ENCODE measurements at places on chromosomes 11 and 22.

- no peak for DNase-seq
Measured at GRCh38 chr22:21009638-21010425, 5.1 kb upstream of the P2RX6 start.

DNA sequence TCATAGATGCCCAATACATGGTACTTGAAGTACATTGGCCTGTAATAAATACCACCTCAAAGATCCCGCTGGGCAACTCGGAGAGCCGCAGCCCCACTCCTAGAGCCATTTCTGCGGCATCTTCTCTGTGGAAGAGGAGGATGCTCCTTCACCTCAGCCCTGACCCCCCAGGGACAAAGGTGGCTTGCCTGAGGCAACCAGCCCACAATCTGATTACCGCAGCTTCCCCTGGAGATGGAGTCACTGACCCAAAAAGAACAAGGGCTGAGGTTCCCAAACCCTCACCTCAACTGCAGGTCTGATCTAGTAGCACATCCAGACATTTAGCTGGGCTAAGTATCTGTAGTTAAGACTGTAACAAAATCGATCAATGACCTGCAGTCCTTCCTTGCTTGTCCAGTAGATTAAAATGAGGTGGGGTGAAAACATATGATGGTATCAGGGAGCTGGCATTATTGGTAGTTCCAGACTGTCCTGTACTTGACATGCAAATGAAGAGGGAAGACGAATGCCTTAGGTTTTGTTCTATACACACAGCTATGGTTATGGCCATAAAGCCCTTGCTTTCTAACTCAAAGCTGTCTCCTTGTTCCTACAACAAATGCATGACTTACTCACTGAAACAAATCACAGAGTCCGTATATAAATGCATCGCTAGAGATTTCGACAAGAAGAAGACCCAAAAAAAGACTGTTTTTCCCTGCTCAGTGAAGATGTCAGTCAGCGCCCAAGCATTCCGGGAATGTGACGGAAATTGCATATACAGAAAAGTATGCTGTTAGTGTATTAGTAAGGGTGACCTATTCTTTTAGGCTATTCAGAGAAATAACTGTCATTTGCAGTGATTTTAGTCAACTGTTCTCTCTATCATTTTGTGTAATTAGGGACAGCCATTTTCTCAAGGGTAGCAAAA is 33.7 kb downstream of the C11orf71 start:
- no peak for DNase-seq

DNA sequence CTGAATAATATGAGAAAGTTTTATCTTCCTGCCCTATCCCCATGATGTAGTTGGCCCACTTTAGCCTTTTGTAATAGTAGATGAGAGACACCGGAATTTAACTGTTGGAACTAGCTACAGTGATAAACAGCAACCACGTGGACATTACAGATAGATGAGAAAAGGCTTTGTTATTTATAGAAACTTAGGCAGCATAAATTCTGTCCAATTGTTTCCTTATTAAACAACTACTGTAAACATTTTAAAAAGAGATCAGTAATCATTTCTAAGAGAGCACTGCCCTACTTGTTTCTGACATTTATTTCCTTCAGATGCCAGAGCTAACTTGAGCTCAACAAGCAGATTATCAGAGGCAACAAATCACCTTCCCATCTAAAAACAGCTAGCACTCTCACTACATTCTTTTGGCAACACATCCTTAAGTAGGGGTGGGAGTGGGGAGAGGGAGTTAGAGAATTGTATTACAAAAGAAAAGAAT is 63.1 kb downstream of the SOX6 start:
- DNase-seq = no peak

DNA sequence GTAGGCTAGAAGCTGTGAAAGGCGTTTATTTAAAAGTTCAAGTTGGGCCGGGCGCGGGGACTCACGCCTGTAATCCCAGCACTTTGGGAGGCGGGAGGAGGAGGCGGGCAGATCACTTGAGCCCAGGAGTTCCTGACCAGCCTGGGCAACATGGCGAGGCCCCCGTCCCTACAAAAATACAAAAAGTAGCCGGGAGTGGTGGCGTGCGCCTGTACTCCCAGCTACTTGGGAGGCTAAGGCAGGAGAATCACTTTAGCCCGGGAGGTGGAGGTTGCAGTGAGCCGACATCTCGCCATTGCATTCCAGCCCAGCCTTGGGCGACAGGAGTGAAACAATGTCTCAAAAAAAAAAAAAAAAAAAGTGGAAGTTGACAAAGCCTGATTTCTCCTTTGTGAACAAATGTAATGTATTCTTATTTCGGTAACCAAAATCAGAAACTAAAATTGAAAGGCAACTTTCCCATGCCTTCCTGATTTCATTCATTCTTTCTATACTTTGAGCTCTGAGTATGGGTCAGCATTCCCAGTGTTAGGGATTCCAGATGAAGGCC is 825 bp downstream of the PTPMT1 start:
- no peak for DNase-seq

DNA sequence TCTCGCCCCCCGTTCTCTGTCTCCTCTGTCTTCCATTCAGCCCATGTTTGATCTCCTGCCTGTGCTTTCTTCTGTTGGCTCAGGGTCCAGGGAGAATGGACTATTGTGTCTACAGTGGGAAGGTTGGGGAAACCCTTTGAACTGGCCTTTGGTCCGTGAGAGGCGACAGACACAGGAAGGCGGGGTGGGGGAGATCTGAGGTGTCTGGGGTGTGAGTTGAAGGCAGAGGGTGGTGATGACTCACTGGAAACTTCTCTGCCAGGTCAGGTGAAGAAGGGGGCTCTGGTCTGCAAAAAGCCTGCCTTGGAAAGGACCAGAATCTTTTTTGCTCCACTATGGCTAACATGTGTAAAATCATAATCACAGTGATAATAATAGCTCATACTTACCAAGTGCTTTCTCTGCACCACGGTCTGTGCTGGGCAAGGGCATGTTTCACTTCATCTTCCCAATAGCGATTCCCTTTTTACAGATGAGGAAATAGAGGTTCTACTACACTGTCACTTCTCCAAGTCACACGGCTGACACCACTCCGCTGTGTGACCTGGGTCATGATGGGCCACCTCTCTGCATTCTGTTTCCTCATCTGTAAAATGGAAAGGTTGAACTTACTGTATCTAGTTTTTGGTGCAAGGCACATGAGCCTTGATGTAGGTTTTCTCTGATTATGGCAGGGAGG is 99.8 kb upstream of the ALX4 start:
- DNase-seq = no peak

DNA sequence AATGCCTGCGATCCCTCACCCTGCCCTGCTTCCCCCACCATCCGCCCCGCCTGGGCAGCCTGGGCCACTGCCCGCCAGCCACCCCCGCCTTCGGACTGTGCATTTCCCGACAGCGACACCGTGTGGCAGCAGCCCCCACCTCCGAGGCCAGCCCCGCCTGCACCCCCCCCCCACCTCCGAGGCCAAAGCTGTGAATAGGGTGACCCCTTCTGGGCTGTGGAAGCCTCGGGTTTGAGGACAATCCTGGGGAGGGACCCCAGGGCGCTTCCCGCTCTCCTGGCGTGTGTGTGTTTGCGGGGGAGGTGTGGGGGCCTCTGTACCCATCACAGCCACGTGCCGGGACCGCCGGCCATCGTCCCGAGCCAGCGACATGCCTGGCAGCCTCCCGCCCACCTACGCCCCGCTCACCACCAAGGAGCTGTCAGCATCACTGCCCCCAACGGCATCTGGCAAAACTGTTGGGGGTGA is 33.8 kb upstream of the PPARA start:
- DNase-seq = peak; percentile 92

DNA sequence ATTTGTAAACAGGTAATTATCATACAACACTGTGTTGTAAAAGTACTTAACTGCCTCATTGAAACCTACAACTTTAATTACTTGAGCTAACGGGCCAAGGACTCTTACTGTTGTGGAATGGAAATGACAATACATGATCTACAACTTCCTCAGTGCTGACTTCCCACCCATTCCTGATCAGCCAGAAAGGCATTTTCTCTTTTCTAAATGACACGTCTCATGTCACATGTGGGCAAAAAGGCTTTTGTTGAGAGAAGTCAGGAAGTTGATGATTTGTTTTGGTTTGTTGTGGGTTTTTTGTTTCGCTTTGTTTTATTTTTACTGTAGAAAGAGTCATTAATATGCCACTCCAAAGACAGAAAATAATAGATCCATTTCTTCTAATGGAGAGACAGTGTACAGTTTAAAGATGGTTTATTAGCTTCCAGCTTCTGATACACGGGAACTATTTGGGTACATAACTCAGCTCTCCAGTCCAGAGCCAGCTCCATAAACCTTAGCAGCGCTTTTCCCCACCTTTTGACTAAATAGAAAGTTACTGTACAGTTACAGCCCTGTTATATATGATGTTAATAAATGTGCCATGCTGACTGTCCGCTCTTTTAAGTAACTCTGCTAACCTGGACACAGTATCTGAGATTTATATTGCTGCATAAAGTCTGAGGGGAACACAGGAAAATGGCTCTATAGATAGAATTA is 509.4 kb upstream of the API5 start:
- DNase-seq = no peak

DNA sequence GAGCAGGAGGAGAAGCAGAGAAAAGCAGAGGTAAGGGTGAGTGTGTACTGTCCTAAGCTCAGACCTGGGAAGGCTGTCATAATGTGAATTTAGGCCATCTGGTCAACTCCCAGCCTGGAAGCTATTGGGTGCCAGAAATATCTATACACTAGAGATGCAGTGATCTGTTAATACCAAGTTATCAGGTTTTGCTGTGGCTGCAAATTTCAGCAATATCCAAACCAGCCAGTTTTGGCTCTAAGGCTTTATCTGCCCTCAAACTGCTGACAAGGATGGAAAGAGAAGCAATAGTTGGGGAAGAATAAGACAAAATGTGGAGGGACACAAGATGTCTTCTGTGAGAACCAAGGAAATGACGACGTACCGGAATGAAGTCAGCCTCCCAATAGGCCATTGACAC is 62.9 kb downstream of the CYB5R2 start:
- no peak for DNase-seq

- no peak for DNase-seq
Measured at GRCh38 chr22:17929909-17930308, 94.5 kb downstream of the MICAL3 start.

DNA sequence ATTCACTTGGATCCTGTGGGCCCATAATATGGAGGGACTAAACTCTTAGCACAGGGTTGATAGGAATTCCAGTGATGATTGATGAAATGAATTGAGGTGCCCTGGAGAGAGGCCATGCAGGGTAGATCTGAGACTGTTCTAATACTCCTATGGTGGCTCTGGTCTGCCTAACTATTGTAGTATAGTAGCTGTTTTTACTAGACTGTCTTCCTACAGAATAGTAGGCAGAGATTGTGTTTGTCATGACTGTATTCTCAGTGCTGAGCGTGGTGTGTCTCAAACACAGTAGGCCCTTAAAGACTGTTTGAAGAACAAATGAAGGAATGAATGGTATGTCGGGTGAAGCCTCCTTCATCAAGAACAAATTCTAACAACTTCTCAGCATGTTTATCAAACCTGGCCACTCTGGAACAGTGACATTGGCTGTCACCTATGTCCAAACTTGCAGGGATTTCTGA is 107.0 kb upstream of the SESN3 start:
- no peak for DNase-seq

DNA sequence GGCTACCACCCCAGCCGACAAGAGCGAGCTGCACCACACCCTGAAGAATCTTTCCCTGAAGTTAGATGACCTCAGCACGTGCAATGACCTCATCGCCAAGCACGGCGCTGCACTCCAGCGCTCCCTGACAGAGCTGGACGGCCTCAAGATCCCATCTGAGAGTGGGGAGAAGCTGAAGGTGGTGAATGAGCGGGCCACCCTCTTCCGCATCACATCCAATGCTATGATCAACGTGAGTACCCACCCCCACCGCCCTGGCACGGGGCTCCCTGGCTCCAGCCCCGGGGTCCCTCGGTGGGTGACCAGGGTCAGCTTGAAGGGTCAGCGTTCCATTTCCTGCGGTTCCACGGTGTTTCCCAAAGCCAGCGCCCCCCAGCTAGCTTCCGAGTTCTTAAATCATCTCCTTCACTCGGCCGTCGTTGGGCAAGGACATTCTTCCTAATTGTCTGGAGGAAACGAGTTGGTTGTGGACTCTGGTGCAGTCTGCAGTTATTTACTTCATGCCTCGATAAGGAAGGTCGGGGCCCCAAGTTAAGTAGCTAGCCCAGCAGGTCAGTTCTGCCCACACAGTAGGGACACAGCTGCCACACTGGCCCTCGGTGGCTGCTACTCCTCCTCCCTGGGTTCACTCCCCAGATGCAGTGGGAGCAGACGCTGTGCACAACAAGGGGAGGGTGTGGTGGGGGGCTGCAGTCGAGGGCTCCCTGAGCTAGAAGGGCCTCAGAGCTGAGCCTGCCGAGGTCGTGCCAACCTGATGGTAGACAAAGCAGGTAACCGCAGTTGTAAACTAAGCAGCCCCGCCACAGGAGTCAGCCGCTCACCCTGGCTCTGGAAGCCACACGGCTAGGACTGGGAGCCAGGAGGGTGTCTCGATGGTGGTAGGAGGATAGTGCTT is 97.9 kb downstream of the MORC2 start:
- DNase-seq = peak; percentile 23

DNA sequence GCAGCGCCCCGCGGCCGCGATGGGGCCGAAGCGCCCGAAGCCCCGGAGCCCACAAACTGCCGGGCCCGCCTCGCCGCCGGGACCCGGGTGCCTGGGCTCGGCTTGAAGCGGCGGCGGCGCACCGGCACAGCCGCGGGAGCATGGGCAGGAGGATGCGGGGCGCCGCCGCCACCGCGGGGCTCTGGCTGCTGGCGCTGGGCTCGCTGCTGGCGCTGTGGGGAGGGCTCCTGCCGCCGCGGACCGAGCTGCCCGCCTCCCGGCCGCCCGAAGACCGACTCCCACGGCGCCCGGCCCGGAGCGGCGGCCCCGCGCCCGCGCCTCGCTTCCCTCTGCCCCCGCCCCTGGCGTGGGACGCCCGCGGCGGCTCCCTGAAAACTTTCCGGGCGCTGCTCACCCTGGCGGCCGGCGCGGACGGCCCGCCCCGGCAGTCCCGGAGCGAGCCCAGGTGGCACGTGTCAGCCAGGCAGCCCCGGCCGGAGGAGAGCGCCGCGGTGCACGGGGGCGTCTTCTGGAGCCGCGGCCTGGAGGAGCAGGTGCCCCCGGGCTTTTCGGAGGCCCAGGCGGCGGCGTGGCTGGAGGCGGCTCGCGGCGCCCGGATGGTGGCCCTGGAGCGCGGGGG is 346 bp downstream of the FJX1 start:
- DNase-seq = no peak

DNA sequence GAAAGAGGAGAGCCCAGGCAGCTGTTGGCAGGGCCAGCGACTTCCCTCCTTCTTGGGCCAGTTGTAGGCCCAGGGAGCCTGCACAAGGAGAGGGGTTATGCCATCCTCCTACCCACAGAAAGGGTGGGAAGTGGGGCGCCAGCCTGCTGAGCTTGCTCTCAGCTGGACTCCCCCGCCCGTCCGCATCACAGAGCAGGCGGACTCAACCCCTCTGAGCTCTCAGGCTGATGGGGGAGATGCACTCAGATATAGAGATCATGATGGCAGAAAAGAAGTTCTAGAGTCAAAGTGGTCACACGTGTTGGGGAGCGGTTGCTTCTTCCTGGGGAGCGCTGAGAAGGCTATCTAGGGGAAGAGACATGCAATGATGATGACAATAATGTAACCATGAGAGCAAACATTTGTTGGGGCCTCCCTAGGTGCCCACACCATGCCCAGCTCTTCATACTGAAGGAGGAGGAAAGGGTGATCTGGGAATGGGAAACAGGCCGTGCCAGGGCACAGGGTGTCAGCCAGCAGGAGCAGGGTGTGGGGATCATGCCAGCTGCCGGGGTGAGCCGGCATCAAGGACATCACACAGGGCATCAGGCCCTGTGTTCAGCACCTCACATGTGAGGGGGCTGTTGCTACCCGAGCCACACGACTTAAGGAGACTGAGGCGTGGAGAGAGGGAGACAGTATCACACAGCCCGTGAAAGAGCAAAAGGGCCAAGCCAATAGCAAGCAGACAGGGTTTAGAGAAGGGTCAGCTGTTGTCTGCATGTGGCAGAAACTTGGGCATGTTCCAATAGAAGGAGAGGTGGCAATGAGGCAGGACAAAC is 7.7 kb downstream of the SLC35E4 start:
- no peak for DNase-seq
